ENCODE measurements at places on chromosomes 2 and 18.

DNA sequence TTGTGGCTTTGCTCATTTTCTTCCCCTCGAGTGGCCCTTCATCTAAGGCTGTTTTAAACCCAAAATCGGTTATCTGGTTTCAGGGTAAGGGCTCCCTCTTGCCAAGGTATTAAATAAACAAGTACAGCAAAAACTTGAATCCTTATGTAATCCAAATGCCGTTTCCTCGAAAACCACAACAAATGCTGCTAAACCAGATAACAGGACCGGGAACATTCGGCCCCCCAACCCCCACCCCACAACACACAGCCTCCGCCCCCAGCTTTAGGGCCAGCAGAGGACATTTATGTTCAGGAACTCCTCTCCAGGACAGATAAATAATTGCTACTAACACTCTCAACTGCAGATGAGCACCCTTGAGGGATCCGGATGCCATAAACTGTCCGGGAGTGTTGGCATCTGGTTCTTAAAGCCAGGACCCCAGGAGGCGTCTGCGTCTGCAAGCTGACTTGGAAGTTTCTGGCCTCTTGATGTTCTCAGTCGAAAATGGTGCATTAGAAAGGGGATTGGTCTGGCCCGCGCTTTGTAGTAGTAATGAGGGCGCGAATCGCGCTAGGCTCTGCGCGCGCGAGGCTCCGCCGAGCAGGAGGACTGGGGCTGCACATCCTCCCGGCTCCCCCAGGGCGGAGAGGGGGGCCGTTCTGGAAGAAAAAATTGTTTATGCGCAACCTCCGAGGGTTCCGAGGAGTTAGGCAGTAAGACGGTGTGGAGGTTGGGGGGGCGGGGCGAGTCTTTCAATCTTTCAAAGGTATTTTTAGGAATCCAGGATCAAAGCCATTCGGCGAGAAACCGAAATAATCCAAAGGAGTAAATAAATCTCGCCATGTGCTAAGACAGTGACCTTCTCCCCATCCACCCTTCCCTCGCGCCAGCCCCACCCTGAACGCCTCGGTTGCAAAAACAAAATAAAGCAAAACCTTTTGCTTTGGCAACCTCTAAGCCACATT is 3.9 kb upstream of the ID2 start:
- peak; percentile 58 for DNase-seq

DNA sequence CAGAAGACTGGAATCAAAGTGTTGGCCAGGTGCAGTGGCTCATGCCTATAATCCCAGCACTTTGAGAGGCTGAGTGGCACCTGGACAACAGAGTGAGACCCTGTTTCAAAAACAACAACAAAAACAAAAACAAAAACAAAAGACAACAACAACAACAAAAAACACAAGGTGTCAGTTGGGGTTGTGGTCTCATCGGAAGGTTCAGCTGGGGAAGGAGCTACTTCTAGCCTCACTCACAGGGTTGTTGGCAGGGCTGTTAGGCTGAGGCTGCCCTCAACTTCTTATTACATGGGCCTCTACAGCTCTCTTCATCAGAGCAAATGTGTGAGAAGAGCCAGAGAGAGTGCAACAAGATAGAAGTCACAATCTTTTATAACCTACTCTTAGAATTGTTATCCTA is 34.6 kb upstream of the CAB39 start:
- DNase-seq, result no peak

- DNase-seq, result peak; percentile 84
Measured at GRCh38 chr2:231191896-231192872, 6.2 kb upstream of the ARMC9 start.

GRCh38 chr18:76480913-76481312 is 14.1 kb downstream of the ZNF516 start:
- DNase-seq, result no peak

DNA sequence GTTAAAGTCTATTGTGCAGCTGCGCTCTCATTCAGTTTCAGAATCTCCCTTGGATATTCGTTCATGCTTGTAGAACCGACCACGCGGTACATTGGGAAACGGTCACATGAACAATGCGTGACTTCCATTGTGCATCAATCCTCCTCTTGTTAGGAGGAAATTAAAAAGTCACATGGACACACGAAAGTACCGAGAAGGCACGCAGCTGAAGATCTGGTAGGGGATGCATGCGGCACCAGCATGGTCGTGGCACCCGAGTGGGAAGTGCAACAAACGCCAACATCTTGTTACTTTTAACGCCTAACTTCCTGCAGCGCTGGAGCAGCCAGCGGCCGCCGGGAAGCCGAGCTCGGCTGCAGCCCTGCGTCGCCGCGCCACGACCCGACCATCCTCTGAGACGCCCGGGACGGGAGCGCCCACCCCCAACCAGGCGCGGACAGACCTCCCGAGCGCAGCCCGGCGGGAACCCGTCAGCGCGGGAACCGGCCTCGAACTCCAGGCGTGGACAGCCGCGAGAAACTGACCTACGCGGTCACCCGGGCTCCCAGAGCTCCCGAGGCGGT is 412 bp downstream of the OSBPL1A start:
- DNase-seq, result peak; percentile 65

- no peak for DNase-seq
Measured at GRCh38 chr18:43797347-43797746, 520.1 kb upstream of the SYT4 start.

DNA sequence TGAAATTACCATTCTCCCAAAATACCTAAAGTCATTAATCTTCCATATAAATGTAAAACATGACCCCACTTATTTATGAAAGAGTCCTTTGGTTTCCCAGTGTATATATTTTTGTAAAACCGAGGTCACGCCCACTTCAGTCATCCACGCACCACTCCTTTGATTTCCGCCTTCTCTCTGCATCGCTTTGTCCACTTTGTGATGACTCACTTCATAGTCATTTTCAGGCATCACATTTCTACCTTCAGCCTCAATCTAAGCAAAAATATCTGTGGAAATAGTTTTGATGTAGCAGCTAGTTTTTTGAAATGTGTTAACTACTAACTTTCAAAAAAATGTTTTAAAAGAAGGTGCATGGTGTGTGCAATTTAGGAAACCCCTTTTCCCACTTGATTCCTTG is 793.5 kb upstream of the SOX11 start:
- DNase-seq, result no peak

DNA sequence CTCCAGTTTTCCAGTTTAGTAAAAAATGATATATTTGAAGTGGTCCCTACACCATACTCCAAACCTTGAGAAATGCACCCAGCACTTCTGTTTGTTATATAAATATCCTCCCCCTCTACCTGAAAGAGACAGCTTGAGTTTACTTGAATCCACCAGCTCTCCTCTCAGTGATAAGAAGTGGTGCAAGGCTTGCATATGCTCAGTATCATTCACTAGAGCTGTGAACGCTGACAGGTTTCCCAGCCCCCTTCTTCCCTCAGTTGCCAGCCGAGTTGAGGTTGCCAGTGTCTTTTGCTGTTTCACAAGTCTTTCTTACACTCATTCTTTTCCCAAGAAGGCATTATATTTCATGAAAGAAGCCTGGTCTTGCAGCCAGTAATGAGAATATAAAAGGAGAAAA is 880.0 kb downstream of the LRRTM4 start:
- no peak for DNase-seq

GRCh38 chr2:215454519-215455246 is 18.8 kb upstream of the FN1 start:
- no peak for DNase-seq

GRCh38 chr2:106863387-106863786 is 22.6 kb downstream of the ST6GAL2 start:
- DNase-seq, result no peak

DNA sequence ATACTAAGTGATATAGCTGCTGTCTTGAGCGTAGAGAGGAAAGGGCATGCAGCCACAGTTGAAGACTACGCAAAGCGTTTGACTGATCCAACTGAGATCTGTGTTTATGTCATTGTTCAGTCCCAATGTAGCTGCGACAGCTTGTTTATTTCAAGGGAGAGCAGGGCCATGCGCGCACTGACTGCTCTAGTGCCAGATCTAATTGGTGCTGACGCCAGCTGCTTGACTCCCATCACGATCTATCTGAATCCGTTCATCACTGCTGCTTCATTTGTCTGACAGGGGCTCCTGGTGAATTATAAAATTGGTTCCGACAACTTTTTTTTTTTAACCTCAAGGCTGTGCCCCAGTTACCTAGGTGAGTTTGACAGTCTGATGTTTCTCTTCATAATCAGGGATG is 75.7 kb downstream of the CHST9 start:
- no peak for DNase-seq

- DNase-seq, result no peak
Measured at GRCh38 chr2:40169430-40169829, 282.5 kb downstream of the SLC8A1 start.

DNA sequence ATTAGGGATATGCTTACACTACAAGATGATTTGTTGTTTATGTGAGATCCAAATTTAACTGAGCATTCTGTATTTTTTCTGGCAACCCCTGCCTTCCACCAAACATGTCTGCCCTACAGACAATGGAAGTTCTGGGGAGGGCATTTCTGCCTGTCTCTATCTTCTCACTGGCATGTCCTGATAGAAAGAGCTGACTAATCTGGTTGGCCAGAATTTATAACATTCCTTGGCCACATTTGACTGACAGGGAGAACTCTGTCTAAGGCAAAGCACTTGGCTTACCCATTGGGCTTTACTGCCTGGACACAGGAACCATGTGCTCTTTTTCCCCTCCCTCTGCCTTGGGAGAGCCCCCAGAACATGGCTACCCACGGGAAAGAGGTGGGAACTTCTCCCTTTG is 70.6 kb upstream of the TMEM178A start:
- DNase-seq, result no peak

DNA sequence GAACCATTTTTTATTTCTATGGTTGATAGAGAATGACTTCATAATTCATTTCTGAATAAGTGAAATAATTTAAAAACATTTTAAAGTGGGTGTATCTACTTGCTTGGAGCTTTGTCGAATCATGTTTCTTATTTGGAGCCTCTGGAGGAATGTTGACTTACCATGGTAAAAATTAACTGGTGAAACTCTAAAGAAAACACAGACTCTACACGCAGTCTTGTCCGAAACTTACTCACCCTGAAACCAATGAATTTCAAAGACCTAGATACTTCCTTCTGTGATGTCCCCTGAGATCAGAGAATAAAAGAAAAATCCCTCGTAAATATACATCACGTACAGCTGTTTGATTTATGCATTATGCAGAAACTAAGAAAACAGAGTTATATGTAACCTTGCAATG is 665.2 kb upstream of the NRXN1 start:
- DNase-seq, result no peak

DNA sequence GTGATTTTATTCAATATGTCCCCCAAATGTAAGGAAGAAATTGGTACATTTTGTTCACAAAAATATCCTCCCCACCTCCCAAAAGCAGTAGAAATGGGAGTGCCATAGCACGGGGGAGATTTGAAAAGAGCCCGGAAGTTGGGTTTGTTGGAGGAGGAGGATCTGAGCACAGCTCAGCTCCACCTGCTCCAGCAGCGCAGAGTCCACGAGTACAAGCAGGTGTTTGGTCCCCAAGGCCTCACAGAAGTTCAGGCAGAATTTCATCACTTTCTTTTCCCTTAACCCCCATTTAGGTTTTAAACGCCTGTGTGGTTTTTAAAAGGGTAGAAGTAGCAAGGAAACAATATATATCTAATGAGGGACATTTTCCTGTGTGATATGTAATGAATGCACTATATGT is 56.0 kb downstream of the TRAPPC12 start:
- no peak for DNase-seq

- DNase-seq, result no peak
Measured at GRCh38 chr2:100242476-100242875, 79.8 kb downstream of the LONRF2 start.
